NAMALWA (cell line): ENCODE measurements at places on chromosomes 12 and 14.
A peak's percentile ranks its signal among the peaks of the same experiment; 100 is the strongest.

GRCh38 chr14:38618514-38618913, 362.6 kb upstream of the CLEC14A start:
- peak; percentile 12 for DNase-seq

- no peak for DNase-seq
Observed at GRCh38 chr14:91501951-91502930, 7.9 kb downstream of the PPP4R3A start.

DNA sequence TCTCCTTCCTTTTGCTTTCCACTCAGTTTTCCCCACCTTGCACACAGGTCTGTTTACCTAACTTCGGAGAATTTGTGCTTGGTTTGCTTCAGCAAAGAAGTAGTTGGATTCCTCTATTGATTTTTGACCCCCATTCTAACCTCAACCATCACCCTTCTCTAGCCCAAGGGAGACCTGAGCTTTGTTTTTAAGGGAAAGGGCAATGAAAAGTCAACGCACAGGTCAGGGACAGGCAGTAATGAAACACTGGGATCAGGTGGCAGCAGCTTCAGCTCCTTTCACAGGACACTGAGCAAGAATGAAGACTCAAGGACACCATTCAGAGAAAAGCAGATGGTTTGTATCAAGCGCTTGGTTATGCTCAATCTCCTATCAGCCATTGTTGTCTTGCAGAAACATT, 46.9 kb upstream of the KRR1 start:
- no peak for DNase-seq

- DNase-seq, result no peak
Observed at GRCh38 chr12:60191676-60192359, 596.0 kb downstream of the SLC16A7 start.

GRCh38 chr14:26929361-26929760, 331.5 kb upstream of the NOVA1 start:
- DNase-seq, result no peak

GRCh38 chr14:55301437-55302121, 30.4 kb downstream of the FBXO34 start:
- no peak for DNase-seq
